NCI-H1694 (cell line): ENCODE measurements at places on chromosomes 11 and 22.

GRCh38 chr11:2799881-2800654, 85.5 kb downstream of the CDKN1C start:
- DNase-seq = no peak

GRCh38 chr22:40213478-40213877, 35.8 kb downstream of the TNRC6B start:
- DNase-seq = peak; percentile 15

GRCh38 chr11:48020092-48020755, 39.9 kb downstream of the PTPRJ start:
- no peak for DNase-seq

DNA sequence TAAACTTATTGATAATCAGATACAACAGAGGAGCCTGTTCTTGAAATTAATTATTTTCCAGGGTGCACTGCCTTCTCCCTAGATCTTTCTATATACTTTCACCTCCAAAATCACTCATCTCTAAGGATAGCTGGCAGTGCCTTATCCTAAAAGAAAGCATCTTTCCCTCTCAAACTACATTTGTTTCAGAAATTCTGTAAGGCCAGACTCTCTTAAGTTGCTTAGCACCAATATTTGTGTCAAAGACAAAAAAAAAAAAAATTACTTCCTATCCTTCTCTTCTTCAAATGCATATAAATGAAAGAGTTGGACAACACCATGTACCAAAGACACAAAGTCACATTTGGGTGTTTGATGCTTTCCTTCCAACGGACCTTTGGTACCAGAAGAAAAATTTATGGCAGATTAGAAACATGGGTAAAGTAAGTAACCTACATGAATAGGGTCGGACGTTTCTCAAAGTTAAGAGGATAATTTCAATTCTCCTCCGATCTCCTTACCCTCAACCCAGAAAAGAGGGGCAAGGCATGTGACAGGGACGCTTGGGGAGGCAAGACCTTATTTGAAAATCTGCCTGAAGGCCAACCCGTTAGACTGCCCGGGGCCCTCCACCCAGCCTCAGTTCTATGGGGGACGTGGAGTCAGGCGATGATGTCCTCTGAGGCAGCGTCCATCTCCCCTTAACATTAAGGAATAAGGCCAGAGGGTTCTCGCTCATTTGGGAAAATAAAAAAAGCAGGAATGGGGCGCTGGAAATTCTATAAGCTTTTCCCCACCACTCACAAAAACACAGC, 66.3 kb downstream of the ETS1 start:
- DNase-seq = no peak

DNA sequence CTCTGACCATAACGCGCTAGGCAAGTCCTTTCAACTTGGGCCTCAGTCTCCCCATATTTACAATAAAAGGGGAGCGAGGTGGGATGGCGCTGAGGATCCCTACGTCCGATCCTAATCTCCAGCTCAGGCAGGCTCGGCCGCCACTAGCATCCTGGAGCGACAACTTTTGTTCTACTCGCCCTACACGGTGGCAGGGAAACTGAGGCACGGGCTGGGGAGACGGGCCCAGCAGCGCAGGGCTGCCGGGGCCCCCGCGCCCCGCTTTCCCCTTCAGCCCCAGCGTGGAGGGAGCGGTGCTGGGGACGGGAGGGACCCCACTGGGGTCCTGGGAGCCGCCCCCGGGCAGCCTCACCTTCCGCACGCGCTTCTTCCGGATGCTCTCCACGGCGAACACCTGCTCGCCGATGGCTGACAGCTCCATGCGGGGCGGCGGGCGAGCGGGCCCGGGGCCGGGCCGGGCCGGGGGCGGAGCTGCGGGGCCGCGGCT, 413 bp downstream of the CBX7 start:
- no peak for DNase-seq

GRCh38 chr11:26519469-26519868, 52.6 kb downstream of the MUC15 start:
- no peak for DNase-seq

DNA sequence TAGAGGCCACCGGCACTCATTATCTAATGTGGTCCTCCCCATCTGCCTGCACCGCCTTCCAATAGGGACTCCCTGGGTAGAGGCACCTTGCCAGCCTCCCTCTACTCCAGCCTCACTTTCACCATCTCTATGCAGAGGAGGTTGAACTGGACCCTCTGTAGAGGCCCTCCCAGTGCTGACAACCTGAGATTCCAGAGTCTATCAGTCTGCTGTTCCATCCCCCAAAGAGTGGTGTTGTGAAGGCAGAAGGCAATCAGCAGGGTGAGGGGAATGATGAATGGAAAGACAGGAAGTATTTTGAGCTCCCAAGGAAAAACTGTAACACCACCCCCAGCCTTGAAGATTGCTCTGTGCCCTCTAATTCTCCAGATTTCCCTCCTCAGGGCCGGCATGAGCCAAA, 77.9 kb downstream of the THAP12 start:
- DNase-seq = no peak

DNA sequence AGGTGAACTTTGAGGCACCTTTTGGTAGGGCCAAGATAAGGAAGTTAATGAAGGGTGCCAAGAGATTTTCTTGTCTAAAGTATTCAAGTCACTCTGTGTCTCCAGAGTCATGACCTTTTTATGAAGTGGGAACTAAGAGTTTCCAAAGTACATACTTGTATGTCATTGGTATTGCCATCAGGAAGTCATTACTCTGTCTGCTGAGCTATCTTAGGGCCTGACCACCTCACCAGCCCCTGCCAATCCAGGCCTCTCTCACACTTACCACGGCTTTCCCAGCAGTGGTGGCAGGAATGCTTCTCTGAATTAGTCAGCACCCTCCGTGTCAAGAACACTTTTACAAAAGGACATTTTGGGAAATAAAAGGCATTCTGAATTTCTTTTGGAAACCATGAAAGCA, 192.8 kb upstream of the MTNR1B start:
- no peak for DNase-seq

DNA sequence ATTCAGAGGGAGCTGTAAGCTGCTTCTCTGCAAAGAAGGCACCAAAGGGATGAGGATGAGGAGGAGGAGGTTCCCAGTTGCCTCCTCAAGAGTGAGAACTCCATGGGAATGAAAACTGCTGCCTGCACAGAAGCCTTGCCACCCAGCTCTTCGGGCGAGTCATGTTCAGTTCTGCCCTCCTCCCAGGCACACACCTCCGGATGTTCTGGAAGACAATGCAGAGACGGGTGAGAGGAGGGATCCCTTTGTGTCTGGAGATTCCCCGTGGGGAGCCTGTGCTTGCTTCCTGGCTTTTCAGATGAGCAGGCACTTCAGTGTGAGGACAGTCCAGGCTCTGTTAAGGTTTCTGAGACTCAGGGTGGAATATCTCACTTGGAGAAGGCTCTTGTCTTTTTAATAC, 295.6 kb downstream of the DDX10 start:
- DNase-seq = no peak

DNA sequence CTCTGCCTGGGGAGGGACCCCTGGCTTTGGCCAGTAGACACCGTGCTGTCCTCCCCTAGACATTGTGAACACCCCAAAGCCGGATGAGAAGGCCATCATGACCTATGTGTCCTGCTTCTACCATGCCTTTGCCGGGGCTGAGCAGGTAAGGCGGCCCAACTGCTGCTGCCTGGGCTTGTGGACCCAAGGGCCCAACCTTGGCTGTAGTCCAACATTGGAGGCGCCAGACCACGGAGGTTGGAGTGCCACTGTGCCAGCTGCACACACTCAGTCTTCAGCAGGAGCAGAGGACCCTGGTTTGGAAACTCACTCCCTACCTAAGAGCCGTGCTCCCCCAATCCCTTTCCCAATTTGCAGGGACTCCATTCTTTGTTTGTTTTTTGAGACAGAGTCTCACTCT, 9.4 kb downstream of the ACTN3 start:
- DNase-seq = no peak

DNA sequence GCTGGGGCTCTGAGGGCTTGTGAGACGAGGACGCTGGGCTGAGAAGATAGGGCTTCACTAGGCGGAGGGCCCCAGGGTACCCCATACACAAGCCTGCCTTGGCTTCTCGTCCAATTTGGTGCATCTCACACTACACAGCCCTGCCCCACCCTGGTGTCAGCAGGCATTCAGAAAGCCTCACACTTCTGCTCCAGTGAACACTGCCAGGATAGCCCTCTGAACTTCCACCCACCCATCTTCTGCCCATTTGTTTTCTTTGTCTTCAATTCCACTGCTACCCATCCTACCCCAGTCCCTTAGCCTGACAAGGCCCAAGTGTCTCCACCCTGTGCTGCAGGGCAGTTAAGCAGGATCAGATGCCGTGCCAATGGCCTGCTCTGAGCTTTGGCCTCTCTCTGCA, 1.9 kb upstream of the BUD13 start:
- no peak for DNase-seq

DNA sequence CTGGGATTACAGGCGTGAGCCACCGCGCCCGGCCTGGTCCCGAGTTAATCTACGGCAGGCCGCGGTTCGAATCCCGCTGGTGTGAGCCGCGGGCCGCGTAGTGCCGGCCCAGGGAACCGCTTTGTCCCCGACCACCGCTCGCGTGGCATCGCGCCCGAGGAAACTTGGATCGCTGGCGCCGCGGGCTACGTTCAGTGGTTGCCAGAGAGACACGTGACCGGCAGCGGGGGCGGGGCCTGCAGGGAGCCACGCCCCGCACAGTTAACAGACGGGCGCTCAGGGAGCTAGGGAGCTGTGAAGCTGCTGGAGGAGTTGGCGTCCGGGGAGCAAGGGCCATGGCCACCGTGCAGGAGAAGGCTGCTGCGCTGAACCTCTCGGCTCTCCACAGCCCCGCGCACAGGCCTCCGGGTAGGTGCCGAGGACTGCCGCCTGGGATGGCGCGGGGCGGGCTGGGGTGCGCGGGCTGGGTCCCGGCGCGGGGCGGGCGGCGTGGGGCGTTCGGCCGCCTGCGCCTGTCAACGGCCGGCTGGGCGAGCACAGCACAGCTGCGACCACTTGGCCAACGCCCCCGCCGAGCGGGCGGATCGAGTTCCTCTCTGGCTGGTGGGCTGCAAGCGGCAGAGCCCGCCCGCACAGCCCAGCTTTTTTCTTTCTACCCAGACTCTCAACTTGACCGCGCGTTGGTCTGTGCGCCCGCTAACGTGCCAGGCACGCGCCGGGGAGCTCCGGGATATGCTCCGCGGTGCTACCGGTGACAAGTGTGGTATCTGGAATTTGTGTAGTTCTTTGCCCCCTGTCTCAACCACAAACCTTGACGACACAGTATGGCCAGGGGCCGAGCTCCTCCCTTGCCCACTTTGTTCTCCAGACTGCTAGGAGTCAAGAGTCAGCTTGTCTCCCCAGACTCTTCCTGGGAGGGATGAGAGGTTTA, at the start of gene DEPDC7:
Gene DEPDC7 (plus strand): TSS at position 258 of the 931 bp plus-strand sequence. CDS start 78 bp downstream, at position 336.
- DNase-seq = peak; percentile 62

DNA sequence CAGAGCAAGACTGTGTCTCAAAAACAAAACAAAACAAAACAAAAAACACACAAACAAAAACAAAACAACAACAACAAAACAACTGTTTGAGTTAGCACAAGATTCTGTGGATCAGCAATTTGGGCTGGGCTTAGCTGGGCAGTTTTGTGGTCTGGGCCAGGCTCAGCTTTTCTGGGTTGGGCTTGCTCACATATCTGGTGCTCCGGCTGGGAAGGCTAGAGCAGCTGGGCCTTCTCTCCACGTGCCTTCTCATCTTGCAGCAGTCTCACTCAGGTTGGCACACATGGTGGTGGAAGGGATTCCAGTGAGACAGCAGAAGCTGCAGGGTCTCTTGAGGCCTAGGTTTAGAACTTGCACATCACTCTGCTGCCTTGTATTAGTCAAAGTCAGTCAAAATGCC, 35.7 kb downstream of the EIF3F start:
- no peak for DNase-seq

DNA sequence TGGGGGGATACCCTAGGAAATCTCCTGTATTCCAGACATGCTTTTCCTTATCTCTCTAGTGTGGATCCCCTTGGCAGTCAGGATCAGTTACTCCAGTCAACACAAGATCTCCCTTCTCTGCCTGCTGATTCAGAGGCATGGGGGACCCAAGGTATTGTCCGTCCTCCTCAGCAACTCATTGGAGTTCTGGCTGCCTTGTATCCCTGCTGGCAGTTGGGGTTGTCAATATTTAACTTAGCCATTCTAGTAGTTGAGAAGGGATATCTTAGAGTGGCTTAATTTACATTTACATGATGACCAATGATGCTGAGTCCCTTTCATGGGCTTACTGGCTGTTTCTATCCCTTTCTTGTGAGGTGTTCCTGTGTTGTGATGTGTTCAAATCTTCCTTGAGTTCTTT, 74.2 kb downstream of the GRK3 start:
- DNase-seq = no peak

DNA sequence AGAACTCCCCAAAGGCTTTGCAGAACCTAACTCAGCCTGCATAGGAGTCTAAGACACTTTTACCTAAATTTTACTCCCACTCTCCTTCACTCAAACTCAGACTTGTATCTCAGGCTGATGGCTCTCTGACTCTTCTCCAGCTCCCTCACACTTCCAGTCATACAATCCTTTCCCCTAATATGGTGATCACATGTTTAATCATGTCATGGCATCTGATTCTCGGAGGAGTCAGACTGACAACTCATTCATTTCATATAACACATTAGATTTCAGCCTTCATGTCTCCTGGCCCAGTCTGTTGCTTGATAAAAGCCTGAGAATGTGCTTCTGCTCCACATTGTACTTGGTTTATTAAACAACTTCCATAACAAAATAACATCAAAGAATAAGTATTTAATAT, 1503.9 kb upstream of the TENM4 start:
- no peak for DNase-seq

- no peak for DNase-seq
These were observed 286.2 kb downstream of the C11orf87 start for GRCh38 chr11:109708184-109708583.

DNA sequence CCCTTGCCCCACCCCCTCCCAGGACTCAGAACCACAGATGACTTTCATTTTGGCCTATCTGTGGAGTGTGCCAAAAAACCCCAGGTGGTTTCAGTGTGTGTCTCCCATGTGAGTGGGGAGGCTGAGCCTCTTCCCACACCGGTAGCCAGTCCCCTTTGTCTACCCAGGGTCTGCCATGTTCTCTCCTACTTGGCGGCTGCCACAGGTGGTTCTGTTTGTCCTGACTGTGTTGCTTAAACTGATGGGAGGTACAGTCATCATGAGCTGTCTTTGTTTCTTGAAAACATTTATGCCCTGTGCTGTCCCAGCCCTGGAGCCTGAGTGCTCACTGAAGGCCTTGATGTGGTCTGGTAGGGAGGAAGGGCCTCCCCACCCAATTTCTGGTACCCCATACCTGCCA, 39.7 kb upstream of the SUSD2 start:
- DNase-seq = no peak

GRCh38 chr22:36858156-36858555, 2.6 kb upstream of the NCF4 start:
- DNase-seq = no peak

- DNase-seq = no peak
These were observed 348.7 kb downstream of the ETS1 start for GRCh38 chr11:128238521-128239265.

- DNase-seq = no peak
These were observed 390.5 kb downstream of the TMEM135 start for GRCh38 chr11:87428266-87428665.

DNA sequence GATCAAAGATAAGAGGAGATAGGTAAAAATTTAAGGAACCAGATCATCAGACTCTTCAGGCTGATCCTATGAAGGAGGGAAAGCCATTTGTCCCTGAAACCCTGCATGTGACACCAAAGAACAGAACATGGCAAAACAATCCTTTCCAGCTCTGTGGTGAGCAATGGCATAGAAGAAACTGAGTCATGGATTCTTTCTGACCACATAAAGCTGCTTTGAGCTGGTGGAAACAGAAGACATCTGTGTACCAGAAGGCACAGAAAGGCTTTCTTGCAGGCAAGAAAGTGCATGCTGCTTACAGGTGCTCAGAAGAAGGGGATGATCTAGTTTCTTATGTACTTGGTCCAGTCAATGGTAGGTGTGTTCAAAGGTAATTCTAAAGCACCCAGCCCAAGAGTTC, 45.0 kb upstream of the APOA1 start:
- DNase-seq = no peak

GRCh38 chr11:61092280-61092766, 10.0 kb upstream of the CD5 start:
- DNase-seq = no peak
